Cerebellar nuclear complex (tissue), 1 donor: ENCODE measurements at places on chromosomes 1 and 21.

GRCh38 chr1:5389101-5389885 is 602.9 kb downstream of the NPHP4 start:
- no peak for DNase-seq

- no peak for DNase-seq
Measured at GRCh38 chr1:27366113-27366410, 699 bp downstream of the MAP3K6 start.

DNA sequence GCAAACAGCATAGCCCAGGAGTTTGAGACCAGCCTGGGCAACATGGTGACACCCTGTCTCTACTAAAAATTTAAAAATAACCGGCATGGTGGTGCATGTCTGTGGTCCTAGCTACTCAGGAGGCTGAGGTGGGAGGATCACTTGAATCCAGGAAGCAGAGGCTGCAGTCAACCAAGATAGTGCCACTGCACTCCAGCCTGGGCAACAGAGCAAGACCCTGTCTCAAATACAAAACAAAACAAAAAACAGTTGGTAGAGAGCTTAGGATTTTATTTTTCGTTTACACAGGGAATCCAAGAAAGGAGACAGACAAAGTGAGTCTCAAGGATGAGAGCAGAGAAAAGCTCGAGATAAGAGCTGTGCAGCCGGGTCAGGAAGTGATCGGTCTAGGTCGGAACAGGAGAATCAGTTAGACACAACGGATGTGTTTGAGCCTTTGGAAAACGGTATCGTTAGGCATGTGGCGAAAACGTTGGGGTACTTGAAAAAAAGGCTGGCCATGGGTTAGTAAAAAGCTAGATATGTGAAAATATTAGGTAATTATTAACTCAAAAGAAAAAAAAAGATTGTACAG is 1.7 kb upstream of the MIB2 start:
- DNase-seq: no peak

DNA sequence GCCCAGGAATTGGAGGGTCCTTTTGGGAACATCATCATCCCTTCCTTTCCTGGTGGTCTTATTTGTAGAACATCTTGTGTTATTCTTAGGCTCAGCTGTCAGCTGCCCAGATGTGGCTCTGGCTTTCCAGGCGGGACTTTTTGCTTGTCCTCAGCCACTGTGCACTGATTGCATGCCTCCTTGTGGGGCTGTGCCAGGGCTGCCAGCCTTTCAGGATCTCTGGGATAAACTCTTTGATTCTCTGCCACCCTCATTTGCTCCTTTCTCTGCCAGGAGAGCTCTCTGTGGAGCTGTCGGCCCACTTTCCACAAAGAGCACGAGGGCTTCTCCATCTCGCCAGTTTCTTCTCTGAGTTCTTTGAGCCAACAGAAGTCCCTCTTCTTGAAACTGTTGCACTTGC is 63.1 kb downstream of the PTPRU start:
- DNase-seq: no peak

DNA sequence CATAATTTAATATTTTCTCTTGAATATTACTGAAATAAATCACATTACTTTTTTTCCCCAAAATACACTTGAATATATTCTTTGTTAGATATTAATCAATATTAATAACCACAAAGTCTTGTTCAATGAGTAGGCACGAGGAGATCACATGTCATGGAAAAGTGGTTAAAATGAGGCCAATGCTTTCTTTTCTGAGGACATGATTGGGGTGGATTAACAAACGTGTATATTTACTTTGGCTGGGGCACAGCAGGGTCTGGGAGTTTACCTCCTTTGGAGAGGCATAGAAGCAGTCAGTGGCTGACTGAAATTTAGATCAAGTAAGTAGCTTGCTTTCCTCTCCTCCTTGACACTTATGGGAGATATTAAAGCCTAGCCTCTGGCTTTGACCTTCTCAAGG is 664.3 kb upstream of the B3GALT2 start:
- no peak for DNase-seq

- DNase-seq: no peak
Measured at GRCh38 chr1:109763646-109764415, at the start of gene EPS8L3. EPS8L3 (minus strand) TSS chr1:109763923; CDS start chr1:109761749, 2,174 bp downstream.
